Activated T-cell treated with anti-CD3 and anti-CD28 coated beads, Interleukin-2, amount 50 U/mL, for 72 hours (primary cell): ENCODE measurements at places on chromosomes 13 and 19. TPM values are rescaled to one million over a fixed set of nuclear protein-coding genes. Genes with fewer than 3 reads are reported as not detected.

GRCh38 chr13:56530096-56530495 is 610.6 kb upstream of the PRR20A start:
- DNase-seq = no peak

DNA sequence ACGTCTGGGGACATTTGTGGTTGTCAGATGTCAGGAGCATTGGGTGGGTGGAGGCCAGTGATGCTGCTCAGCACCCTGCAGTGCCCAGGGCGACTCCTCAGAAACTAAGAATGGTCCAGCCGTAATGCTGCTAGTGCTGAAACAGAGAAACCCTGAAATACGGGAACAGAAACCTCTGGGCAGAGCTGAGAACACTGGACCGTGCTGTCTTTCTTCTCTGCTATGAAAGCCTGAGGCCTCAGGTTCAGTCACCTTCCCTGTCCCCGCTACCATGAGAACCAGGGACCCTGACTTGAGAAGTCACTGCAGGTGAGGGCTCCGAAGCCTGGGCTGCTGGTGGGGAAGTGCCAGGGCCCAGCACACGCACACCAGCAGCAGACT is 13.4 kb downstream of the CAPS start:
- DNase-seq = no peak

- no peak for DNase-seq
Measured at GRCh38 chr13:23806874-23807526, 82.2 kb downstream of the MIPEP start.

The NMRK2 gene
- not detected for total RNA-seq

- no peak for DNase-seq
Measured at GRCh38 chr19:928471-929202, 2.8 kb downstream of the ARID3A start.

GRCh38 chr19:49151267-49152118 is 3.7 kb downstream of the HRC start:
- peak; percentile 49 for DNase-seq
